ENCODE measurements at places on chromosomes 12 and 14.

DNA sequence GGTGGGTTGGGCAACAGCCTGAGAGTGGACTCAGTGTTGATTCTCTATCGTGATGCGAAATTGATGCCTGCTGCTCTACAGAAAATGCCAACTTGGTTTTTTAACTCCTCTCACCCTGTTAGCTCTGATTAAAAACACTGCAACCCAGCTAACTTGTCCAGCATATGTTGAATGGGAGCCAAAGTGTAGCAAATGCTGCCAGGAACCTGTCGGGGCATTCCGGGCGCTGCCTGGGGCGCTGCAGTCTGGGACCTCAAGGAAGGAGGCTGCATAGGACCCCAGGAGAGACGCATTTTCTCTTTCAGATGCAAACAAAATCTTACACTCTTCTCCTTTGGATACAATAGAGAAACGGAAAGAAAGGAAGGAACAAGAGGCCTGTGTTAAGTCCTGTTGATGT, 3.9 kb downstream of the B3GNT4 start:
- DNase-seq = no peak

- no peak for DNase-seq
These were observed 12.8 kb upstream of the WSB2 start for GRCh38 chr12:118073768-118074167.

DNA sequence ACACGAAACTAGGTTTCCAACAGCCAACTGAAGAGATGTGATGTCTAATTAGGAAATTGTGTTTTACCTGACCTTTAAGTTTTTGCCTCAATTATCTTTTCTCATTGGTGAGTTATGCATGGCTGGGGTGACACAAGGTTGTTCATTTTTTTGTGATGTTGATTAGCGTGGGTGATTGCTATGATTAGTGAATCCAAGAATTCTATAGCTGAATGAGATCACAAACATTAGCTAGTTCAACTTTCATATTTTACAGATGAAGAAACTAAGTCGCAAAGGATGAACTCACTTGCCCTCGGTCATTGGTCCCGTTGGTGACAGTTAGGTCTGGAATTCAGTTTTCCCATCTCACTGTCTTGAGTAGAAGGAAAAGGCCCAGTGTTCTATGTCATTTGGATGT, 32.6 kb upstream of the LMNTD1 start:
- no peak for DNase-seq

GRCh38 chr12:26833743-26834490, 923 bp upstream of the ITPR2 start:
- peak; percentile 31 for DNase-seq

DNA sequence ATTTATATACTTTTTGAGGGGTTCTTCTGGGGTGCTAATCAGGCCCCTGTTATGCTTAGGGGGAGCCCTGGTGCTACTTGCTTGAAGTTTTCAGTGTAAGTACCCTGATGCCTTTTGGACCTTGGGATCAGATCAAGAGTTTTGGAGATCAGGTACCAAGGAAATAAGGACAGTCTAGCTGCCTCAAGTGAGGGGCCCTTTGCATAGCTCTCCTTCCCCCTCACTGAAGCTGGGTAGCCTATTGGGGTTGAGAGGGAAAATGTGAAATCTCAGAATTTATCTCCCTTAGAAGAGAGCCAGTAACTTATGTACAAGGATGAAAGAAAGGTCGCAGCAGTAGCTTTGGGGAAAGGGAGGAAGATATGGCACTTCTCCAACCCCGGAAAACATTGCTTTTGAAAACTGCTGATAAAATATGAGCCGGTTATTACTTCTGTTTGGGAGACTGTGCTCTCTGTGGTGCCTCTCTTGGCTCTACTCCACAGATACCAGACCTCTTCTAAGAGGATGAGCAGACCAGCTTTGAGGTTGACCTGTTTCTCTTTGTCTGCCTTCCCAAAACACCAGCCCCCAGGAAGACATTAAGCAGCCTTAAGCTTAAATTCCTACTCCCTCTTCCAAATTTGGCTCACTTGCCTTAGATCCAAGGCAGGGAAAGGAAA, 8.8 kb upstream of the AMHR2 start:
- no peak for DNase-seq

- DNase-seq = no peak
These were observed 172.9 kb downstream of the RBM19 start for GRCh38 chr12:113793250-113793649.

DNA sequence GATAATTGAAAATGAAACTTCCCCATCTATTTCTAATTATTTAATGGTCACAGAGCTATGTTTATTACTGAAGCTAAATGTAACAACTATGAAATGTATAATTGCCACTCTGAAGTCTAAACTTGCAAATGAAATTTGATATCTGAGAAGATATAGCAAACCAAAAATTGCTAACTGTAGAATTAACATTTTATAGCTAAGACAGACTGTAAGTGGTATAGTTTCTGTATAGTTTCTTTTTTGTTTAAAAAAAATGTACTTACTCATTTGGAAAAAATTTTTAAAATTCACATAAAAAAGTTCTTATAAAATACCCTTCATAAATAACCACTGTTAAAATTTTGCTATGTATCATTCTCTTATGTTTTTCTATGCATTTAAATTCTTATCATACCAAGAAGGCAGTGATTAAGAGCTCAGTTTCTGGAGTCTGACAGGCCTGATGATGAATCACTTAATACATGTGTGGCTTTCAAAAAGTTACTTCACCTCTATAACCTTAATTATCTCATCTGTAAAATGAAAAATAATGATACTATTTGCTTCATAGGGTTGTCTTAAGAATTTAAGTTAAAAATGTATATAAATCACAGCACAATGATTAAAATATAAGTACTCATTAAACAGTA, 214.7 kb upstream of the GARIN2 start:
- DNase-seq = no peak

DNA sequence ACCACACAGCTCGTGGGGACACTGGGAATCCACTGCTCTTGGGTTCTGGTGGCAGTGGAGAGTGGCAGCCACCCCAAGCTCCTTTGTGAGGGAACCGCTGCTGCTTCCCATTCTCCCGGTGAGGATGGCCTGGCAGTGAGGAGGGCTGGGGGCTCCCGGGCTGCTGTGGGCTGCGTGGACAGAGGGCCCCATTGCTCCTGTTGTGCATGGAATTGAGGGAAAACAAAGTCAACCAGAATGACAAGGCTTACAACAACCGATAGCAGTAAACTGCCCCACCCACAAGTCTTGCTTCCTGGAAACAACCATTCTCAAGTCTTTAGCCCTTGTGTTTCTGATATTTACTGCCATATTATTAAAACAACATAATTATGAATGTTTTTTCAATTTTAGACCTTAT, 32.1 kb downstream of the TMTC1 start:
- DNase-seq = no peak

- no peak for DNase-seq
These were observed 51.7 kb downstream of the TMEM121 start for GRCh38 chr14:105578070-105578469.

DNA sequence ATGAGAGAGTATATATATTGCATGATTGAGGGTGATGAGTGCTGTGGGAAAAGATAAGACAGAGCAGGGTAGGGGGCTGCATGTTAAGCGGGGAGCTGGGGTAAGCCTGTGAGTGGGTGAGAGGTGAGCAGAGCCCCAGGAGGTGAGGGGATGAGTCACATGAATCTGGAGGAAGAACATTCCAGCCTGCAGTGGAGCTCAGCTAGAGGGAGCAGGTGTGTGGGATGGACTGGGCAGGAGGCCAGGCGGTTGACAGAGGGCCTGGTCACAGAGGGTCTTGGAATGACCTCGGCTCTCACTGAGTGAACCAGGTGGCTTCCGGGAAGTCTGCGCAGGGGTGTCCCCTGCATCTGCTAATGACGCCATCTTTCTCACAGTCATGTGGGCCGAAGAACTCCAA, 44.4 kb downstream of the GIT2 start:
- no peak for DNase-seq

GRCh38 chr12:87150969-87151662, 878.1 kb downstream of the C12orf50 start:
- no peak for DNase-seq

GRCh38 chr14:104149278-104149595, 10.8 kb downstream of the KIF26A start:
- DNase-seq = no peak

DNA sequence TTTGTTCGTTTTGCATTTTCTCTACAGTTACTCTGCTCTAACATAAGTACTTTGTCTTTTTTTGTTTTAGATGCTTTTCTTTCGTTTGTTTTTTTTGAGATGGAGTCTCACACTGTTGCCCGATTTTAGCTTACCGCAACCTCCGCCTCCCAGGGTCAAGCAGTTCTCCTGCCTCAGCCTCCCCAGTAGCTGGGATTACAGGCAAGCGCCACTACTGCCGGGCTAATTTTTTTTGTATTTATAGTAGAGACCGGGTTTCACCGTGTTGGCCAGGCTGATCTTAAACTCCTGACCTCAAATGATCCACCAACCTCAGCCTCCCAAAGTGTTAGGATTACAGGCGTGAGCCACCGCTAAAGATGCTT, 2.7 kb downstream of the DIP2B start:
- DNase-seq = no peak

- no peak for DNase-seq
These were observed 912 bp downstream of the PSME1 start for GRCh38 chr14:24136684-24137528.

DNA sequence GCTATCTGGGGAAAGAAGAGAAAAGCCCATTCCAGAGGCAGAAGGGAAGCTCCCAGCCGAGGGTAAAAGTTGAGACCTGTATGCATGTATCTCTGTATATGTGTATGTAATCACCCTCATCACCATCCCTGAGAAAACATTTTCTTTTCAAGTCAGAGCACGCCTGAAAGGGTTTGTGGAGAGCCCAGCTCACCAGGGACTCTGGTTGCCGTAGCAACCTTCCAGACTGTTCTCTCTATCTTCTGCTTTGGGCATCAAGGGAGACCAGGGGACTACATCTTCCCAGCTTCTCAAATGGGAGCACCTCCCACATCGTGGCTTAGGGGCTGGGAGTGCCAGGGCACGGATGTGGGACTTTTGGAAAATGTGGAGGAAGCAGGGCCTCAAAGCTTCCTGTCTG, 93.5 kb downstream of the GALNT8 start:
- DNase-seq = no peak

- no peak for DNase-seq
These were observed 259.3 kb downstream of the PPFIA2 start for GRCh38 chr12:81499809-81500208.

DNA sequence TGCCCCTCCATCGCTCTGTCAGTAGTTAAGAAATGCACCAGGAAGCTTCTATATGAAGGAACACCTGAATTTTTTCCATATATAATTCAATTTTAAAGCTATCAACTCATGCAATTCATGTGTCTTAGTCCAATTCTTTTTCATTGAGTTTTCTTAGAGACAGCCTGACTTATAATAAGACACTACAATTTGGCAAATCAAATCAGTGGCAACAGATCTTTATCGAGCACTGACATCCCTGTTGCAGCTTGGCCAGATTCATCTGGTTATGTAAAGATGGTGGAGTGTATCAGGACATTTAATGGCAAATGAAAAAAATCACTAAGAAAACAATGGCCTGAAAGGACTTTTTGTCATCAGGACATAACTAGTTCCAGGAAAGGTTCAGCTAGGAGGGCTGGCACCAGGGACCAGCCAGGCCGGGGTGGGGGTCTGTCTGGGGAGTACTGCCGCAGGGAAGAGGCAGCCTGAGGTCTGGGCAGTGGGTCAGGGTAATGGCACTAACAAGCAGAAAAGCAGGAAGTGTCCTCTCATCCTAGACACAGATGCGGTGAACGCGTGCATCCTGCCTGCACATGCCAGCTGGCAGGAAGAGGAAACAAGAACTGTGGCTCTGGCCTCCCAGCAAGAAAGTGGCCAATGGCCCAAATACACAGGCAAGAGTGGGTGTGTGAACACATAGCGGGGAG, 100.5 kb upstream of the LMNTD1 start:
- DNase-seq = no peak

DNA sequence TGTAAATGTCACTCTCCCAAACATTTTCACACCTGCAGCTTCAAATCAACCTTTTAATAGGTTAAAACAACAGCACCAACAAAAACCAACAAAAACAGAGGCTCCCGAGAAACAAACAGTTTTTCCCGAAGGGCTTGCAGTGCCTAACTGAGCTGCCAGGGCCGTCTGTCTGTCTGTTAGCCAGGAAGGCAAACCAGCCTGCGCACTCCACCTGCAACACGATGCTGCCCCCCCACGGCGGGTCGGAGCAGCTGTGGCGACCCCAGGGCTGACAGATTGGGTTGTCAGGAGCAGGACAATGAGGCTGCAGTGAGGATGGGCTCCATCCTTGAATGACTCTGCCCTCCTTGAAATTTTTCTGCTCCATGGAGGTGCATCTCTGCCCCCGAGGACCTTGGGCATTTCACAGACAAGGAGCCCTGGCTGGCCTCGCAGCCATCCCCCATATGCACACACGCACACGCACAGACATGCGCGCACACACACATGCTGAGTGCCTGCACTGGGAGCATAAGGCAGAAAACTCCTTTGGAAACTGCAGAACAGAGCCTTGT, 2.6 kb downstream of the RTL1 start:
- no peak for DNase-seq

DNA sequence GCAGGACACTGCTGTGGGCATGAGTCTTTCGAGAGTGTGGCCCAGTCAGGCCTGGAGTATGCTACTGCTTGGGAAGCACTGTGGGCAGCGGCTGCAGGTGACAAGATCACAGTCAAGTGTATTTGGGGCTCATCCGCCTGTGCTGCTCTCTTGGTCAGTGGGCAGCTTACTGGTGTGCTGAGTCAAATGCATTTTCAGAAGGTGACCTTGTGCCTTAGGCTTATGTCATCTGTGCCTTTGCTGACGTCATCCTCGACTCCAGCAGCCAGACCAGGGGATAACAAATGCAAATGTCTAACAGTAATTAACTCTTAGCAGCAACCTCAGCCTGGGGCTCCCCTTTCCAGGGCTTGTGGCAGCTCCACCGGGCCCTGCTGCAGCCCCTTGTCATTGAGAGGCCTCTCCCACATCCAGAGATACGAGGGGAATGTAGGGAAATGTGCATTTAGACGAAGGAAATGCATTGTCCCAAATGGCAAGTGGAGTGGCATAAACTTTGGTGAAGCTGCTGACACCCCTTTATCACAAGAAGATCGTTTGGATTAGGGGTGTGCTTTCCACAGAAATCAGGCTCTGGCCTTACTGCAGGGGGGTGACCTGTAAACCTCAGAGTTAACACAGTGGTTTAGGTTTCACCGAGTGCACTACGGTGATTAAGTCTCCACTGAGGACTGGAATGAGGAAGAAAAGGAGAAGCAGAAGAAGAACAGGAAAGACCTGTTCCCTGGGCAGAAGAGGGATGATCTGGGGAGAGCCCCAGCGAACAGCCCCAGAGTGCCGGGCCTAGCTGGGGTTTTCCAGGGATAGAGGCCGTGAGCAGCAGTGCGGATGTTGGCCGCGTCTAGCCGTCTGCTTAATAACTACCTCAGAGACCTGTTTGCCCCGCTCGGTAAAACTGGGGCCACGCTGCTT, 39.7 kb downstream of the PSMA6 start:
- peak; percentile 84 for DNase-seq

- DNase-seq = no peak
These were observed 149.4 kb downstream of the DICER1 start for GRCh38 chr14:95007921-95008320.

All from NCI-H2029 (cell line).